ENCODE measurements at places on chromosomes 16 and 17.

- no peak for DNase-seq
Measured at GRCh38 chr17:47611372-47612350, 38.1 kb upstream of the KPNB1 start.

DNA sequence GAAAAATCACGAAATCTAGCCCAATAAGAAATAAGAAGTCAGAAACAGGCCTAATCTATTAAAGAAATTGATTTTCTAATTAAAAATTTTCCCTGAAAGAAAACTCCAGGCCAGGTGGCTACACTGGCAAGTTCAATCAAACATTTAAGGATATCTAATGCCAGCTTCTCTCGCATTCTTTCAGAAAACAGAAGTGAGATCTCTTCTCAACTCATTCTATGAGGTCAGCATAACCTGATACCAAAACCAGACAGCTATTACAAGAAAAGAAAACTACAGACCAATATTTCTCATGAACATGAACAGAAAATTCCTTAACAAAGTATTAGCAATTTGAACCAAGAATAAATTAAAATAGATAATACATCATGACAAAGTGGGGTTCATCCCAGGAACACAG lies 52.4 kb downstream of the AXIN2 start:
- no peak for DNase-seq

DNA sequence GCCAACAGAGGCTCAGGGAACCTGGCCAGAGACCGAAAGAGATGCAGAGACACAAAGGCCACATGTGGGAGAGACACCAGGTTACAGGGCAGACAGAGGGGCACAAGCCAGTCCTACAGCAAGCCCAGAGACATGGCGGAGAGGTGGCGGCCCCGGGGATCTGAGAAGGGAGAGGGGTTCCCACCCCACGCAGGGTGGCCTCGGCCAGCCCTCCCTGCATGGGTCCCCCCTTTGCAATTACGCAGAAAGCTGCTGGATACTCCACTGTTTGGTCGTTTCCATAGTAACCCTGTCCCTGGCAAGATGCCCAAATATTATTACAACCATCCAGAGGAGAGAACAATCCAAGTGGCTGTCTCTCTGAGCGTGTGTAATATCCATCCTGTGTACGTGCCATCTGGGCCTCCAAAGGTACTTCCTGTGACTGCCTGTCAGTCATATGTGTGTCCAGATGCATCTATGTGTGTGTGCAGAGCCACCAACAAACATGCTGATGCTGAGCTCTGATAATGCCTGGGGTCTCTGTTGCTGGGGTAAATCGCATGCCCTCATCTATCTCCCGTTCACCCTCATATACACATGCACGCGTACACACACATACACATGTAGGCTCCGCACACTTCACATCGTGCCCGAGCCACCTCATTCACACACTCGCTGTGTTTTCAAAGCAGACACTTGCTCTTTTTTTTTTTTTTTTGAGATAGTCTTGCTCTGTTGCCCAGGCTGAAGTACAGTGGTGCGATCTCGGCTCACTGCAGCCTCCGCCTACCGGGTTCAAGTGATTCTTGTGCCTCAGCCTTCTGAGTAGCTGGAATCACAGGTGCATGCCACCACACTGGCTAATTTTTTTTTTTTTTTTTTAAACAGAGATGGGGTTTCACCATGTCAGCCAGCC lies 5.5 kb downstream of the PCGF2 start:
- no peak for DNase-seq

- DNase-seq, result no peak
Measured at GRCh38 chr16:15515992-15516391, 81.6 kb downstream of the BMERB1 start.

GRCh38 chr17:20924306-20924705 lies 118.5 kb downstream of the USP22 start:
- DNase-seq, result no peak

Data from activated CD8-positive, alpha-beta memory T cell treated with anti-CD3 and anti-CD28 coated beads for 24 hours (primary cell).